Mammary epithelial cell (primary cell): ENCODE measurements at places on chromosomes 12 and 14. TPM values are rescaled to one million over a fixed set of nuclear protein-coding genes. Genes with fewer than 3 reads are reported as not detected.

KIF26A gene
- total RNA-seq: 0.08 and 0.19 TPM in 2 replicates

FAM161B gene
- 2.7 and 3.5 TPM in 2 replicates for total RNA-seq

ADGRD1 gene
- total RNA-seq: not detected in 2 replicates

C3AR1 gene
- 0.42 TPM in 1 of 2 replicates, not detected in the other for total RNA-seq

KRT79 gene
- not detected for total RNA-seq

TBX3 gene
- total RNA-seq: 30.7 TPM

SOCS2 gene
- total RNA-seq: 27.0 TPM
